ENCODE measurements at places on chromosomes 2 and 18. TPM values are rescaled to one million over a fixed set of nuclear protein-coding genes. Genes with fewer than 3 reads are reported as not detected.

The ERICH2 gene
- not detected for total RNA-seq

The CTDP1 gene
- total RNA-seq, result 19.9 TPM

The LRRC30 gene
- not detected for total RNA-seq

The SCN9A gene
- 3.5 TPM for total RNA-seq

The PLA2R1 gene
- 49.9 TPM for total RNA-seq

The BARD1 gene
- total RNA-seq, result 27.8 TPM

The CHRND gene
- not detected for total RNA-seq

The IL36RN gene
- not detected for total RNA-seq

The RAB6C gene
- total RNA-seq, result 1.6 TPM

The RNF144A gene
- total RNA-seq, result 17.1 TPM

The RNU2-63P gene
- not detected for total RNA-seq

The SCN2A gene
- total RNA-seq, result 2.0 TPM

Data from breast epithelium (tissue), 4 donors.